RPMI7951 (cell line): ENCODE measurements at places on chromosomes 3 and 15. TPM values are rescaled to one million over a fixed set of nuclear protein-coding genes. Genes with fewer than 3 reads are reported as not detected.

The RPP25 gene
- 9.7 and 14.9 TPM in 2 replicates for total RNA-seq

The CHRNA3 gene
- total RNA-seq: not detected in 2 replicates

The ASB14 gene
- total RNA-seq: not detected in 2 replicates

The CACNA1D gene
- 0.12 TPM in 1 of 2 replicates, not detected in the other for total RNA-seq

The NRG4 gene
- total RNA-seq: not detected in 2 replicates

The EFCAB12 gene
- 0.20 TPM in 1 of 2 replicates, not detected in the other for total RNA-seq

The FETUB gene
- not detected in 2 replicates for total RNA-seq

The CSTA gene
- 0.72 and 0.78 TPM in 2 replicates for total RNA-seq

The SERPINI1 gene
- 1.9 TPM in 2 replicates for total RNA-seq

The TMEM108 gene
- total RNA-seq: 0.12 and 0.39 TPM in 2 replicates

The UMPS gene
- 28.3 and 35.9 TPM in 2 replicates for total RNA-seq

The ZIC1 gene
- 12.1 and 12.2 TPM in 2 replicates for total RNA-seq

The OR5H15 gene
- not detected in 2 replicates for total RNA-seq

The PARP16 gene
- total RNA-seq: 7.7 and 8.2 TPM in 2 replicates
